NCI-H1092 (cell line): ENCODE measurements at places on chromosomes 5 and 9.

- no peak for DNase-seq
These were observed 2.8 kb upstream of the RICTOR start for GRCh38 chr5:39076757-39077728.

DNA sequence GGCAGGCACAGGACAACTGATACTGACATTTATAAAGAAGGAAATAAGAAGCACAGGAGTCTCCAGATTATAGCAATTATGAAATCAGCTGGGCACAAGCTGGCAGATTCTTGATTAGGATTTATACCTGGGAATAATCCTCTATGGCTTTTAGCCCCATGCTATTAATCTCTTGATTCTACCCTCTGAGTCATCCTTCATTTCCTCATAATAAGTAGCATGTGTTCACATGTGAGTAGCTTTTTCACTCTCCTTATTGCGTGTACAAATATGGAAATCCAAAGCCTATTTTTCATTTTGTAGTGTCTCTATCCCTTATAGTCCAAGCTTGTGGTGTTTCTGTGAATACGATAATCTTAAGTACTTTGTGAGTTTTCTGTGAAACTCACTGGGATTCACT is 185.0 kb upstream of the PRLR start:
- no peak for DNase-seq

- DNase-seq, result peak; percentile 75
These were observed 27.5 kb upstream of the BOD1 start for GRCh38 chr5:173643964-173644363.

DNA sequence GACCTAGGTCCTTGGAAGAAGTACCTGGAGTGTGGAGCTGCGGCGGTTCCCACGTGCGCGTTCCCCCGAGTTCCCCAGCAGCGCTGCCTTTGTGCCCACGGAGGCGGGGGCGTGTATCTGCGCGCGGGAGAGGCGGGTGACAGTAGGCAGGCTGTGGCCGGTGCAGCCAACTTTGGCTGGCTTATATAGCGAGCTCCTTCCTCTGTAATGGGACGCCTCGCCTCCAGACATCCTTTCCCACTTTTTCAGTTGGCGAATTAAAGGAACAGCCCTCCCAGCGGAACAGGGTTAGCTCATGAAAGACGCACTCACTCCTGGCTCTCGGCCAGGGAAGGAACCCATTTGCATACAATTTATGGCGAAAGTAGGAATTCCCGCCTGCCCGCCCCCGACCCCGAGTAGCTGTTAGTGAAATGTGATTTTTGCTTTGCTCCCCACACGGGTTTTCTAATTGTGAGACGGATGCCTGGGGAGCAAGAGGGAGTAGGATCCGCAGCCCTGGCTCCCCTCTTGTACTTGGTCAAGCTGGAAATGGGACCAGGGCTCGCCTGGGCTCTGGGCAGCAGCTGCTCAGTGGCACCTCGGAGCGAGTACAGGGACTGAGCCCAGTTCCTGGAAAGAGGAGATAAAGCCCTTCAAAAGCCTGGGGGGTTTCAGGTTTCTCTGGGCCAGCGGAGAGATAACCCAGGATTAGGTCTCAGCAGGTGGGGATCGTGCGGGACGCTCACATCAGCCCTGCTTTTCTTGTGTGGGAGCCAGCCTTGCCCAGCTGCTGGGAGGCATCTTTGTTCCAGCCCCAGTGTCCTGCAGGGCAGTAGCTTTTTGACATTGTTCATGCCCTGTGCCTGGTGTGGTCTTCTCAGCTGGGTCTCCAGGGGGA is at the start of gene TNC:
TSS of gene TNC (minus strand) at position 159 of the 880 bp plus-strand sequence. CDS start 27,139 bp downstream, outside the sequence.
- DNase-seq, result peak; percentile 63

DNA sequence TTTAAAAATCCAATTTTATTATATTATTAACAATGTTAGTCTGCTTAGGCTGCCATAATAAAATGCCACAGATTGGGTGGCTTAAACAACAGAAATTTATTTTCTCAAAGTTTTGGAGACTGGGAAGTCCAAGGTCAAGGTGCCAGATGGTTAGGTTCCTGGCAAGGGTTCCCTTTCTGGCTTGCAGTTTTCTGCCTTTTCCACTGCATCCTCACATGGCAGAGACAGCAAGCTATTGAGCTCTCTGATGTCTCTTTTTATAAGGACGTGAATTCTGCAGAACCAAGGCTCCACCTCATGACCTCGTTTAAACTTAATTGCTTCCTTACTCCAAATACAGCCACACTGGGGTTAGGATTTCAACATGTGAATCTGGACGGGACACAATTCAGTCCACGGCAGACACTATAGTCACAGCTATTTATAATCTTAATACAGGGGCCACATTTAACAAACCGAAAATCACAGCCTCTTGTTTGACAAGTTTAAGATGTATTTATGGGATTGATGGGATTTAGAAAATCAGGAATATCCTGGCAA is 174.9 kb upstream of the PUM3 start:
- peak; percentile 24 for DNase-seq

DNA sequence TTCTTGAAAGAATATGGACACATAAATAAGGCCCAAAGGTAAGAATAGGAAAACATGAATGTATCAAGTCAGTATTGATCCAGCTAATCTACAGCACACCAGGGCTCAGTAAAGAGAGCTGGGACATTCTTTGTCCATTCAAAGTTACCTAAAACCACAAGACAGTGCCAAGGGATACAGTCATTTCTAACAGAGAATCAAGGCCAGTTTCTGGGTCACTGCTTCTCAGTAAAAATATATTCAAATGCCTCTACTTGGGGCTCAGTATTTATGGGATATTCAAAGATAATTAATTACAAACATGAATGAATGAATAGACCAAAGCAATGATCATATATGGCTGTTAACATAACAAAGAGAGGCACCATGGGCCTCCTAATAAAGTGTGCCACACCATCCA is 34.9 kb downstream of the MTMR12 start:
- no peak for DNase-seq

- DNase-seq, result no peak
These were observed 111.1 kb downstream of the ARHGAP26 start for GRCh38 chr5:142881076-142881783.

DNA sequence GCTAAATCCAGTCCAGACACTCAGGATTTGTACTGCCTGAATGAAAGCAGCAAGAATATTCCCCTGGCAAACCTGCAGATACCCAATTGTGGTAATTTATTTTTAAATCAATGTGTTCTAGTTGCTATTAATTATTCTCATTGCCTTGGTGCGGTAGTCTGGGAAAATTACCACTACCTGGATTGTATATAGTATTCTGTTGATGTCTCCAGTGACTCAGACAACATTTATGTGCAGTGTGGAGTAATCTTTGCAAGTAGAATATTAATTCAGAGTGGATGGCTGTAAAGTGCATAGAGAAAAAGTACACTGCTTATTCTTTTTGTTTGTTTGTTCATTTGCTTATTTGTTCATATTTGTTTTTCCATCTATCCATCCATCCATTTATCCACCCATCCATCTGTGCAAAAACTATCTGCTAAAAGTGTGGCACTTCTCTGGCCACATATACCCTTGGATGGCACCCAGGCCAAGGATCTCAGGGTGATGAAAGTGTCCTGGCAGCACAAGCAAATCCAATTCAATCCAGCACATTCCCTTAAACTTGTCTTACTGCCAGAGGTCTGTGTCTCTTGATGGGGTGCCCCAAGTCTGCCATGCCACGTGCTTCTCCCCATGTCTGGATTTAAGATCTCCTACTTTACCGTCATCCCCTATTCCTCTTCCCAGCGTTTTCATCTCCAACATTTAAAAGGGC is 41.3 kb downstream of the NTRK2 start:
- DNase-seq, result no peak
